T-helper 2 cell (primary cell): ENCODE measurements at places on chromosomes 4 and X.

- no peak for DNase-seq
These were observed 10.0 kb upstream of the CC2D2A start for GRCh38 chr4:15459706-15460105.

- DNase-seq: no peak
These were observed 2.1 kb upstream of the ADH5 start for GRCh38 chr4:99090481-99091215.

DNA sequence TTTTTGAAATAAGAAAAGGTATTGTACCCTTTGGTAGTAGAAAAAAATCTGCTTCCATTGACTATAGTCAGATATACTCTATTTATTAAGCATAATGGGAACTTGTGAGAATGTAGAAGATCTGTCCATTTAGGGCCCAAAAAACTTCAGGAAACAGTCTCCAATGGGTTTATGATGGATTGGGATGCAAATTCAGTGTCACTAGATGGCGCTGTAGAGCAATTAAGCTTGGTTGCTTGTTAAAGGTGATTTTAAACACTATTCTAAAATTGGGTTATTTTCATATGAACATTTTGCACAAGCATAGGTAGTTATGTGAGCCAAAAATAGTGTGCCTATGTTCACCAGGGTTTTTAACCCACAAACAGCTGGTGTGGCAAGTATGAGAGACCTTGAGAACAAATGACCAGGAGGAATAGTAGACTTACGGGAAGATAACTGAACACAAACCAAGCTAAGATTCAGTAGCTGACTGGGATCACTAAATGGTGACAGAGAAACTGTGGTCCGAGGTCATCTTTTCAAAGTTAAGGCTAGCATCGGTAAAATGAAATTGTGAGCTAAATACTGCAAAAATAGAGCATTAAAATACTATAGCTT, 80.3 kb upstream of the LSM6 start:
- no peak for DNase-seq

DNA sequence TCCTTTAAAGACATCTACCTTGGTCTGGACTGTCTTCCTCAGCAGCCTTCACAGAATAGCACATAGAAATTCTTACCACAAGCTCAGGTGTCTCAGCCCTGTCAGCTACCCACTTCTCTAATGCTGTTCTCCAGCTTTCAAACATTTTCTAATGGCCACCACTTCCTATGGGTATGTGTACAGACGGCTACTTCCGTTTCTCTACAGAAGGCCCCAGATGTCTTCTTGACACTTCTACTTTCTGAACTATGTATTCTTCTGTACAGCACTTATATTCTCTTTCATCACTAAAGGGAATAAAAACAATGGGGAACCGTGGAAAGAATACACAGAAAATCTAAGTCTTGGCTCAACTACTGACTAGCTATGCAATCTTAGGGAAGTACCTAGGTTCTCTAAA, 13.3 kb downstream of the OPHN1 start:
- no peak for DNase-seq

- DNase-seq: no peak
These were observed 150.8 kb downstream of the NPNT start for GRCh38 chr4:106046083-106046482.

DNA sequence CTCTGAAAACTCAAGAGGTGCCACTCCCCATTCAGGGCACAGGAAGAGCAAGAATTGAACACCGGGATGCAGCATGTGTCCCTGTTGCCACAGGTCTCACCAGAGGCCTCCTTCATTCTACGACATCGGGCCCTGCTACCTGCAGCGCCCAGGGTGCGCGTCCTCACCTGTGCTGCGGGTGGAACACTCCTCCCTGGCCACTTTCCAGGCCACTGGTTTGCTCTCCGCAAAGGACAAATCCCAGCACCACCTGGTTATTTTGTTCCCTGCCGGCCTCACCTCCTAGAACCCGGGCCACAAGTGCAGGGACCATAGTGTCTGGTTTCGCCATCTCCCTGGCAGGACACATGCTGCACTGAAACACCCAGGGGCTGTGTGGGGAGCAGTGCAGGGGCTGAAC, 14.3 kb upstream of the FAM3A start:
- DNase-seq: no peak

DNA sequence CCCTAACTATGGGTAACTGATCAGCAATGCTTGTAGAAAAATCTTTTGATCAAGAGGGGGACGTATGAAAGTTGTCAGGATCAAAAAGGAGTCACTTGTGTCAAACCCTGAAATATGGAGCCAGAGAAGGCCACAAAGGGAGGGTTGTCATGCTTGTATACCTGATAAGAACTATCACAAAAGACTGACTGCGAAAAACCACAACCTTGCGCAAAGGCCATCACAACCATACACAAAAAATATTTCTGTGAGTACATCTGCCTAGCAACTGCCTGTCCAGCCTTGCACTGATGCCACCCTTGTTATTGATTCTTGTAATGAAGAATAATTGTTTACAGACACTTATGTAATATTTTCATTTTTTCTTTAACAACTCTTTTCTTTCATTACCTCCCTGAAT, 22.8 kb upstream of the EIF4E start:
- no peak for DNase-seq

DNA sequence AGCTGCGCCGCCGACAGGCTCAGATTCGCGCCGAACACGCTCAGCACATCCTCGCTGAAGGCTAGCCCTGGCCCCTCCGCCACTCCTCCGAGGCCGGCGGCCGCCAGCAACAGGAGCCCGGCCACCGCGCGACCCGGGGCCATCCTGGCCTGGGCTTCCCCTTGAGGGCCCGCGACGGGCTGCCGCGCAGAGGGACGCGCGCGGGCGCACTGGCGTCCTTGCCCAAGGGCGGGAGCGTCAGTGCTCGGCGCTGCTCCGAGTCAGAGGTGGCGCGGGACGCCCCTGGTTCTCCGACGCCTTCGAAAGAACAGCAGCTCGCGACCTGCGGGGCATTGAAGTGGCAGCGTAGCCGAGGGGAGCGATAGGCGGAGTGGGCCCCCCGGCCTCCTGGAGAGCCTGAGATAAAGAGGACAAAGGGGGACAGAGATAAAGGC, 745 bp downstream of the SLC39A8 start:
- no peak for DNase-seq

DNA sequence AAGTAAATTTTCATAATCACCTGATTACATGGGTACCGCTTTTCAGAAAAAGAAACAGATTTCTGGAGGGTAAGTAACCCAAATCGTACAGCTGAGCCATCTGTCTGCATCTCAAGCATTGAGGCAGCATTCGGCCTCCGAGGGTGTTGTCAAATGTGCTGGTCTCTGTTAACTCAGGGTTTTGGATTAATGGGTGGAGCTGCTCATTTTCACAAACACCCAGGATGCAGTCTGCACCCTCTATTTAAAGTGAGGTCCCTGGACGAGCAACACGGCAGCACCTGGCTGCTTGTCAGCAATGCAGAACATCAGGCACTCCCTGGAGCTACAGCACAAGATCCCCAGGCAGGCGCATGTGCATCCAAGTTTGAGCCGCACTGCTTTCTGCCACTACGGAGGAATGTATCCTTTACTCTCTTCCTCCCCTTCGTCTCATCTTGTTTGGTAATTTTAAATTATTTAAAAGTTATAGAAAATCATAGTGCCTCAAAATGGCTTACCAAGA, 24.7 kb upstream of the NAP1L5 start:
- DNase-seq: no peak

DNA sequence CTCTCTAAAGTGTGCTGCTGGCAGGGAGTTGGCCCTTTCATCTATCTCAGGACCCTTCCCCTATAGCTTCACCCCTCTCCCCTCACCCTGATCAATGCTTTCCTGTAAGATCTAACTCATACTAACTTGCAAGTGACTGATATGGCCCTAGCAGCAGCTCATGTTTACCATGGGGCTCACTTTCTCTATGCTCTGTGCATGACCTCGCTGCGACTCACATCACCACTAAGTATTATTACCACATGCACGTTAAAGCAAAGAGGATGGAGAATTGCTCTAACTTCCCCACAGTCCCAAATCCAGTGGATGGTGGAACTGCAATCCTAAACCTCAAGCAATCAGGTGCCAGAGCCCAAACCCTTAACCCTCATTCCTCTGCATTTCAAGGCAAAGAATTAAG, 626.6 kb downstream of the MID1IP1 start:
- no peak for DNase-seq

DNA sequence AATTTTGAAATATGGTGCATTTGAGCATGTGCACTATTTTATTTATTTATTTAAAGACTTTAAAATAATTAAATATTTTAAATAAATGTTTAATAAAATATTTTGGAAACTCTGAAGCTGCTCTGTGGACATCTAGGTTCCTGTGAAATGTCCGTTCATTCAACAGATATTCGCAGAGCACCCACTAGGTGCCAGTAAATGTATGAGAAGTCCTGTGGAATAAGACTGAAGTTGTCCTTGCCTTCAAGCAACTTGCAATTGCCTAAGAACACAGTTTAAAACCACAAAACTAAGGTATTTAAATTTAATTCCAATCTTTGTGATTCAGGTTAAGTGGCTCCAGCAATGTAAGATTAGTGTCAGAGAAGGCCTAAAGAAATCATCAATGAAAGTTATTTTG, 306.7 kb downstream of the GBA3 start:
- no peak for DNase-seq

DNA sequence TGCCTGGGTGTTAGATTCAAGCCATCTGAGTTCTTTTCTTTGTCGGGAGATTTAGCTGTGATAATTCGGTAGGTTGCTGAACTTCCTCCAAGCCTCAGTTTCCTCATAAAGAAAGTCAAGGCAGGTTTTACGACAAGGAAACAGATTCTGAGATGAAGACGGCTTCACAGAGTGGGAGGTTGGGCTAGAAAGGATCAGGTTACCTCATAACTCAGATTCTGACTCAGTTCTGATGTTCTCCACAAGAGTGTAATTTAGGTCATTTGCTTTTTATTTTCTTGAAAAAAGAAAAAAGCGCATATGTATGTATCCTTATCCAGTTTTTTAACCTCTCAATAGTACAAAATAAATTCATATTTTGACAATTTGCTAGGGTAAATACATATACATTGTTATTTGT, 47.2 kb upstream of the ELOVL6 start:
- DNase-seq: no peak

GRCh38 chr4:37827802-37828321, 1.4 kb downstream of the PGM2 start:
- no peak for DNase-seq

GRCh38 chrX:124346117-124346876, at the start of gene SH2D1A:
SH2D1A (plus strand) TSS chrX:124346563; CDS start chrX:124346643, 80 bp downstream.
- DNase-seq: peak; percentile 47

DNA sequence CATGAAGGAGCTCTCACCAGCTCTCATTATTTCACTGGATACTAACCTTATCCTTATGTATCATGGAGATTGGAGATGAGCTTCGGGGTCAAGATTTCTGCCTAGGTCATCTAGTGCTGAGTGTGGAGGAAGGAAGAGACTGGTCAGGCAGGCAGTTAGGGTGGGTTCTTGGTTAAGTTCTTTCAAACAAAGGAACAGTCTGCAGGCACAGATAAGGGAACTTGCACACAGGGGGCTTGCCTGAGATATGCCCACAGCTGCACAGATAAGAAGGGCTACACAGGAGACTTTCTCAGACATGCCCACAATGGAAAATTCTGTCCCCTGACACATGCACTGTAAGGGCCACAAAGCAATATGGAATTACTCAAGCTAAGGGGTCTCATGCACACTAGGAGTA, 904.1 kb downstream of the NLGN4X start:
- DNase-seq: no peak

- no peak for DNase-seq
These were observed 789 bp downstream of the ARHGAP10 start for GRCh38 chr4:147732518-147733235.

GRCh38 chr4:4480685-4481398, 61.0 kb downstream of the STX18 start:
- DNase-seq: no peak

- no peak for DNase-seq
These were observed 292.7 kb downstream of the FBXW7 start for GRCh38 chr4:152243206-152243605.

DNA sequence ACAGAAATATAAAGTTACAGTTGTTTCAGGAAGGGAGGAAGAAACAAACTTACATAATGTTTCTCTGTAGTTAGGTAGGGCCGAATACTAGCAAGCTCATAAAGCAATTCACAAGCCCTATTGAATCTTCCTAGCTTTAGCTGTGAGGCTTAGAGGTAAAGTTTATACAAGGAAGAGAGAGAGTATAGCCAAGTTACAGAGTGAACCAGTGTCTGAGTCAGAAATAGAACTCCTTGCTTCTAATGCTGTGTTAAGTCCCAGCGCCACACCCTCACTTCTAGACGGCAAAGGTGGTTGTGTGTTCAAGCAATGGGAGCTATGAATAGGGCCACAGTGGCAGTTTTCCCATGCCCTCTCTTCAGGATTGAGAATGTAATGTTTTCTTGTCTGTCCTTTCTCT, 6.1 kb downstream of the LPAR4 start:
- no peak for DNase-seq

GRCh38 chr4:73721909-73722308, 18.5 kb upstream of the CXCL8 start:
- DNase-seq: no peak

GRCh38 chr4:162972661-162973330, 193.9 kb downstream of the NAF1 start:
- DNase-seq: no peak

GRCh38 chrX:48992341-48992740, 9.7 kb downstream of the GRIPAP1 start:
- DNase-seq: no peak

GRCh38 chr4:18917689-18918088, 896.1 kb upstream of the LCORL start:
- no peak for DNase-seq

- DNase-seq: no peak
These were observed 565.4 kb upstream of the ATOH1 start for GRCh38 chr4:93263166-93263565.

DNA sequence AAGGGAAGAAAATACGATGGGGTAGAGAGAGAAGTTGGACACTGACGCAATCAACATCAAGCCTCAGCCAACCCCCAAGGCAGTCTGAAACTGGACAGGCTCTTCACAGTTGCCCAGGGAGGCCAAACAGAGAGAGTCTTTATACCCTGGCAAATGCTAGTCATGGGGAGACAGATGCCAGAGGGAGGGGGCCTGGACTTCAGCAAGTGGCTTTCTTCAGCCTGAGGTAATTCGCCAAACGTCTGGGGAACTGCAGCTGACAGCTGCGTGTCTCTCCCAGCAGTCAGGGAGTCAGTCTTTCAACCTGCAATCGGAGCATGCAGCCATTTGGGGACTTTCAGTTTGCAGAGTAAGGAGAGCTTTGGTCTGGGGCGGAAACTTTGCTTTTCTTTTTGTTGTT, 521.6 kb downstream of the TRIML1 start:
- DNase-seq: no peak

GRCh38 chr4:120730777-120731320, 191.7 kb downstream of the PRDM5 start:
- DNase-seq: no peak

- no peak for DNase-seq
These were observed 730.3 kb downstream of the TRIML1 start for GRCh38 chr4:188869581-188869980.

GRCh38 chrX:3585719-3586118, 127.7 kb downstream of the PRKX start:
- DNase-seq: no peak

DNA sequence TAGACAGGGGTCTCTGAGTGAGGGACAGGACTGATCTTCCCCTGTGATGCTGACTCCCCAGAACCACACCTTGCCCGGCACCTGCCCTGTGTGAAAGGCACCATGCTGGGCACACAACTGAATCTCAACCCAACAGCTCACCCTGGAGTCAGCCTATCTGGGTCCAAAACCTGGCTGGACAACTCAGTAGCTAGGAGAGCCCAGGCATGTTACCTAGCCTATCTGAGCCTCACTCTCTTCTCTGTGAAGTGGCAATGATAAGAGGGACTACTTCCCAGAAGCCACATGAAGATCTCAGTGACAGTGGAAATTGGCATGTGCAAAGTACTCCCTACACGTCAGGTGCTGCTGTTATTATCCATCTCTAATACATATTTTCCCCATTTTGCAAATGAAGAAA, 44.8 kb upstream of the PPP2R2C start:
- no peak for DNase-seq
